ENCODE measurements at places on chromosomes 7 and 10. TPM values are rescaled to one million over a fixed set of nuclear protein-coding genes. Genes with fewer than 3 reads are reported as not detected.

GRCh38 chr10:50788951-50789945 lies 49.5 kb downstream of the ASAH2B start:
- H3K27ac ChIP-seq, result no peak overlapping the region
- DNase-seq, result no peak
- H3K4me1 ChIP-seq, result peaks cover 5% of the 10 kb centered on the region
- H3K4me3 ChIP-seq, result no peak overlapping the region
- no peaks in the 10 kb centered on the region for H3K36me3 ChIP-seq
- H3K27me3 ChIP-seq, result no peaks in the 10 kb centered on the region

The TFPI2 gene
- total RNA-seq, result not detected

The NUTM2D gene
- 4.1 TPM for total RNA-seq

DNA sequence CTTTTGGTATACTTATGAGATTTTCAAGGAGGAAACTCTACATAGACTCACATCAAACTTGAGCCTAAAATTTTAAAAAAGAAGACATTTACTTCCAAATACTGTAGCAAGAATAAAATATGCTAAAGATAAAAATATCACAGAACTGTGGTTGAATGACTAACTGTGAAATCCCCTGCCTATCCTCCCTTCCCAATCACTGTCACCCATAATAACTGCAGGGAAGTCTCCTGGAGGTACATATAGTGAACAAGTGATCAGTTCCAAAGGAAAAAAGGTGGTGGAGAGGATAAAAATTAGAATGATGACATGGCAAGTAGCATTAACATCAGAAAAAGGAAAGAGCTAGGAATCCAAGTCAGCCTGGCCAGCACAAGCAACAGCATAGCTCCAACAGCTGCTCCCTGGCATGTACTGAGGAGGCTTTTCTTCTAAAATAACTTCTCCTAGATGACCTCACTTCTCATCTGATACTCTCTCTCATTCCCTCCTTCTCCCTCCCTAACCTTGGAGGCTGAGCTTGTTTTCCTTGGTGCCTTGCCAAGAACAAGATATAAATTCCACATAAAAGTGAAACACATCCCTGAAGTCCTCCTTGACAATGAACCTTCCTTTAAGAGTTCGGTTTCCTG lies 124.0 kb downstream of the IQUB start:
- no peak for DNase-seq
- H3K27me3 ChIP-seq, result no peaks in the 10 kb centered on the region
- no peaks in the 10 kb centered on the region for H3K36me3 ChIP-seq
- H3K27ac ChIP-seq, result no peak overlapping the region

The PHKG1 gene
- total RNA-seq, result 4.6 TPM

- no peak overlapping the region for H3K4me3 ChIP-seq
- peaks cover 8% of the 10 kb centered on the region for H3K4me1 ChIP-seq
- peaks cover 43% of the 10 kb centered on the region for H3K27me3 ChIP-seq
These were observed 3.4 kb downstream of the CLEC2L start for GRCh38 chr7:139526578-139527544.

GRCh38 chr7:27123477-27124053 lies 7.0 kb downstream of the HOXA4 start:
- no peaks in the 10 kb centered on the region for H3K4me1 ChIP-seq
- H3K36me3 ChIP-seq, result no peaks in the 10 kb centered on the region
- no peak overlapping the region for H3K27ac ChIP-seq
- H3K4me3 ChIP-seq, result no peak overlapping the region
- no peak for DNase-seq
